Hematopoietic multipotent progenitor cell treated with erythropoietin and hydrocortisone succinate and interleukin-3 and kit ligand, for 17 days (in vitro differentiated cells): ENCODE measurements at places on chromosomes 16 and 17.

DNA sequence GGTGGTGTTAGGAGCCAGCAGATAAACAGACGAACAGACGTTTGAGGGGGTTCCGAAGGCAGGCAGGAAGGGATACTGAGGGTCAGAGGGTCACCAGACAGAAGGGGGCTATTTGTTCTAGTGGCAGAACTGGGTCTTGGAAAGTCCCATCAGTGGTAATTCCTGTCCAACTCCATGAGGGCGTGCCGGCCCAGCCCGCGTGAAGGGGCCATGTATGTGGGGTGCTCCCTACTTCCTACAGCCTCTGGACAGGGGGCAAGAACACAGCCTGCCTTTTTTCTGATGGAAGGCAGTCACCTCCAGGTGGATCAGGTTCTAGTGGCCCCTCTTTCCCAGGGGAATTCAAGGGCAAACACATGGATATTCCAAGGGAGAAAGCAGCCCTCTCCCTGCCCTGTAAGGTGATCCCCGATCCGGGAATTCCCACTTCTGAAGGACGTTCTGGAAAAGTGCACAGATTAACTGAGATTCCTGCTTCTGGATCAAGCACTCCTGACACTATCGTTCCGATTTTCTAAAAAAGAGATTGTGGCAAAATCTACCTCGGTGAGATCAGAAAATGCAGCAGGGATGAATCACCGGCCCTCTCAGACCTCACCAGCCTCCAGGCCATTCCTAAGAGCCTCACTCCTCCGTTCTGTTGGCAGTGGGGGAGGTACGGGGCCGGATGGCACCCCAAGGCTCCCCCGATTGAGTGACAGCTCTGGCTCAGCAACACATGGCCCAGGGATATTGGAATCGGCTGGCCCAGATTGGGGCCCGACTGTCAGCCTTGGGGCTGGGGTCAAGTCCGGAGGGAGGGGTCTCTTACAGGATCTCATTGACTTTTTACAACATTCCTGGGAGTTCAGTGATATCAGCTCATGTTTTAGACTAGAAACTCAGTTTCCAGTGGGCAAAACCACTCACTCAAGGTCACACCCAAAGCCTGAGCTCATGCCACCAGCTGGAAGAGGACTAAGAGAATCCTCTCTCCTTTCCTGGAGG, 12.4 kb downstream of the STX1B start:
- no peak for DNase-seq

GRCh38 chr17:36600465-36600864, 918 bp upstream of the MRM1 start:
- peak; percentile 56 for DNase-seq

GRCh38 chr17:65533056-65533745, 28.2 kb downstream of the AXIN2 start:
- DNase-seq = no peak

GRCh38 chr17:27413315-27413714, 42.9 kb upstream of the KSR1 start:
- no peak for DNase-seq

DNA sequence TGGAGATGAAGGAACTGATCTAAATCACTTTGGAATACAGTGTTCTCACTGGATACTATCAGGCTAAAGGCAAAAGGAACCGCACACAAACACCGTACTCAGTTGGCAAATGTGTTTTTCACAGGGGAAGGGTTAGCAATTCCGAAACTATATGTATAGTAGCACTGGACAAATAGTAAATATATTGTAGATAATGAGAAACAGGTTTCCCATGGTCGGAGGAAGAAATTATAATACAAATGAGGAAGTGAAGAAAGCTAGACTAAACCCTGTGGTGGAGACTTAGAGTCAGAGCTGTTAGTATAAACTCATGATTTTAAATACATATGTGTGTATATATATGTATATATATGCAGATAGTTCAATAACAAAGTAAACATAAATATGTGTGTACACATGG, 414.1 kb upstream of the SALL1 start:
- DNase-seq = no peak

DNA sequence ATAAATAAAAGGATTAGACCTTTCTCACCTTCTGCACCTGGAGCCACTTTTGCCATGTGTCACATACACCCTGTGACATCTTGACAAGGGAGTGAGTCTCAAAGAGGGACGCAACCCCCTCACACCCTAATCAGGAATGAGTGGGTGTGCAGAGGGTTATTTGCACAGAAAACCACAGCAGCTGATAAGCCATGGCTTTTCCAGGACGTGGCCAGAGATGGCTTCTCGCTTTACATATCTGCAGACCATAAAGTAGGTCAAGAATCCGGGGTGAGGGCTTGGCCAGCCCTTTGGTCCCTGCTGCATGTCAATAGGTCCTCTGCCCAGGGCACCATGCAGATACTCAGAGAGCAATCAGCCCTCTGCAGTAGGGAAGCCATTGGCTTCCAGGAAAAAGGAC, 2.4 kb upstream of the CD300LF start:
- no peak for DNase-seq

GRCh38 chr17:13182854-13183253, 165.0 kb upstream of the ELAC2 start:
- no peak for DNase-seq

- DNase-seq = no peak
Measured at GRCh38 chr17:39863918-39864746, at the start of gene IKZF3. IKZF3 (minus strand) TSS chr17:39864312; CDS start chr17:39864126, 186 bp downstream.

- no peak for DNase-seq
Measured at GRCh38 chr17:2685696-2686095, 25.9 kb downstream of the CLUH start.

DNA sequence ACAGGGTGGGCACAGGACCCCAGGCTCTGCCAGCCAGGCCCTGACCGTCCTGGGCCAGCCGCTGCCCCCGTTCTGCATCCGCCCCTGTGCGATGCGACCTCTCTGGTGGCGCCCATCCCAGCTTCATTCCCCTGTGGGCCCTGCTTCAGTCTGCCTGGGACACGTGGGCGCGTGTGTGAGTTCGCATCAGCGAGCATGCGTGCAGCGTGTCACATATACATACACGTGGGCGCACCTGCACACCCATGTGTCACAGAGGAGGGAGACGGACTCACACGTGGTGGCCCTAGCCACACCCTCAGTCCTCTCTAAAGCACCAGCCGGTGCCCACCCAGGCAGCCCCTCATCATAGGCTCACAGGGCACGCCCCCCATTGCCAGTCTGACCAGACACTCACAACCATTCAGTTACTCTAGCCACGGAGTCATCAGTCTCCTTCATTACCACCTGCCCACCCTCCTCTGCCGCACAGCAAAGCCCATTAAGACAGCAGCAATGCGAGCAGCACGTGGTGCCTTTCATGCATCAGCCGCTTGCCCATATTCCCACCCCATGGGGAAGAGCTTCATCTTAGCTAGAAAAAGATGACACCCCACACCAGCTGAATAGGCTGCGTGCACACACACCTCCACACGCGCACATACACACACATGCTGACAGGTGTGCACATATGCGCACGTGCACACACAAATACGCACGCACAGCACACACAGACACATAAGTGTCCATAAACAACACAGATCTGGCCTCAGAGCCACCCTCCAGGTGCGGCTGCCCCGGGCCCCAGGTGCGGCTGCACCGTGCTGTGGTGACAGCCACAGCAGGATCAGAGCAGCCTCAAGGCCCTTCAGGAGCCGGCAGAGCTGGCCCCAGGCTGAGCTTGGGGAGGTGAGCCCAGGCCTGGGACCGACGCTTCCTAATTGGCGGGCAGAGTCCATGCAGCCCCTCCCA, 9.5 kb upstream of the CDH15 start:
- no peak for DNase-seq

DNA sequence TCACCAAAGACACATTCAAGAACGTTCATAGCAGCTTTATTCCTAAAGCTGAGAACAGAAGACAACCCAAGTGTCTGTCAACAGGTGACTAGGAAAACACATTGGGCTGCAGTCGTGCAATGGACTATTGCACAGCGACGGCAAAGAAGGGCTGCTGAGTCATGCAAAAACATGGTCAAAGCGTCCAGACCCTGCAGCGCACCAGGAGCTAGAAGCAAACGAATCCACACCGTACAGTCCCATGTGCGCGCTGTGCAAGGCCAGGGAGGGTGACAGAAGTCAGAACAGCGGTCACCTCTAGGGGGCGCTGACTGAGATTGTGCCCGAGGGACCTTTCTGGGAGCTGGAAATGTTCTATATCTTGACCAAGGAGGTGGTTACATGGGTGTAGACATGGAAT, 266.4 kb downstream of the MAF start:
- DNase-seq = no peak

GRCh38 chr16:30783280-30784109, 3.5 kb downstream of the ZNF629 start:
- DNase-seq = no peak

DNA sequence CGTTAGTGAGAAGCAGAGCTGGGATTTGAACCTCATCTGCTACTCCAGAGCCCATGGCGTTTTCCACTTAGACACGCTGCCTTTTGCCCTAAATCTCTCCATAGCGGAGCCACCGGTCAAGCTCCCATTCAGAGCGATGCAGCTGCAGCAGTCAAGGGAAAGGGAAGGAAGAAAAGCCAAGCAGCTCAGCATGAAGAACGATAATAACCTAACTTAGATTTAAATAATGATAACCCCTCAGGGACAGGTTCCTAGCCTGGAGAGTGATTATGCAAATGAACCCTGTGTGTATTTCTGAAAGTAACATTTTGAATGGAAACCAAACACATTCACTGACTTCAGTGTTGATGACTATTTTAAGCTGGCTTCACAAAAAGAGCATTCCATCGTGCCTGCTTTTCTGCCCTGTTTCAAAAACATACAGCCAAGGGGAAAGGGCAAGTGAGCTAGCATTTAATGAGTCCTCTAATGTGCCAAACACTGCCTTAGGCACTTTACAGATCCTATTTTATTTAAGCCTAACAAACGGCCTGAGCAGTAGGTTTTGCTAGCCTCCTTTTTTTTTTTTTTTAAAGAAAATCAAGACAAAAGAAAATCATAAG, 798.3 kb downstream of the CDH8 start:
- DNase-seq = no peak

GRCh38 chr16:15435216-15435864, 952 bp downstream of the BMERB1 start:
- no peak for DNase-seq

DNA sequence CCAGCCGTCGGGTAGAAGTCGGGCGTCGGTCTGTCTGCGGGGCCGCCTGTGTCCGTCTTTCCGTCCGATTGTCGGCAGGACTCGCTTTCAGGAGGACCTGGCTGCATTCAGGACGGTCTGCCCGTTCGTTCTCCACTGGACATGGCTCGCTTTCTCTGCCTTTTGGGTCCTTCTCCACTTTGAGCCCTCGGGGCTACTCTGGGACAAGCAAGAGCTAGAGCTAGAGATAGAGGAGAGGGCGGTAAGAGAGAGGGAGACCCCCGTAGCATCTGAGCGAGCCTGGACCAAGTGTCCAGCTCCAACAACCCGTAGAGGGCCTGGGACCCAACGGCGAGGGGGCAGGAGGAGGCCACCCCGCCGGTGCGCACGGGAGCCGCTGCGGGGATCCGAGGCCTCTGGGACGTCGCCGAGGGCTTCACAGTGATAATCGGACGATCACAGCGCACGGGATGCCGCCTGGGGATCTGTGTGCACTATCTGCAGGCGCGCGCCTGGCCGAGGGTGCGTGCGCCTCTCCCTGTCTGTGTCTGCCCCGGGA, 4.5 kb downstream of the TBX4 start:
- no peak for DNase-seq

- no peak for DNase-seq
Measured at GRCh38 chr17:32335687-32336086, 6.3 kb downstream of the C17orf75 start.

GRCh38 chr16:24346734-24347133, 90.6 kb downstream of the CACNG3 start:
- no peak for DNase-seq

- DNase-seq = no peak
Measured at GRCh38 chr17:16917671-16918394, 54.1 kb downstream of the TNFRSF13B start.

GRCh38 chr16:69859105-69859989, 91.8 kb upstream of the CLEC18A start:
- peak; percentile 30 for DNase-seq

DNA sequence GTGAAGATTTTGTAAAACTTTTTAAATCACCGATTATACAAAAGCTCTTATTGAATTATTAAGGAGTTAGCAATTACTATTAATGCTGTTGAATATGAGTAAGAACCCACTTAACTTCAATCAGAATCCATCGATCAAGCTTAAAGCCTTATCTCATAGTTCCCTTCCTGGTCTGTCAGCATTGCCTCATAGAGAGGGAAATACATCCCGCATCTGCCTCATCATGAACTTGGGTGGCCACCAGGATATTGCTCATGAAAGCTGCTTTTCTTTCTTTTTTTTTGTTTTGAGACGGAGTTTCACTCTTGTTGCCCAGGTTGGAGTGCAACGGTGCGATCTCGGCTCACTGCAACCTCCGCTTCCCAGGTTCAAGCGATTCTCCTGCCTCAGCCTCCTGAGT, 66.7 kb downstream of the PIGL start:
- DNase-seq = no peak

- no peak for DNase-seq
Measured at GRCh38 chr17:47301161-47301560, 22.6 kb upstream of the EFCAB13 start.

DNA sequence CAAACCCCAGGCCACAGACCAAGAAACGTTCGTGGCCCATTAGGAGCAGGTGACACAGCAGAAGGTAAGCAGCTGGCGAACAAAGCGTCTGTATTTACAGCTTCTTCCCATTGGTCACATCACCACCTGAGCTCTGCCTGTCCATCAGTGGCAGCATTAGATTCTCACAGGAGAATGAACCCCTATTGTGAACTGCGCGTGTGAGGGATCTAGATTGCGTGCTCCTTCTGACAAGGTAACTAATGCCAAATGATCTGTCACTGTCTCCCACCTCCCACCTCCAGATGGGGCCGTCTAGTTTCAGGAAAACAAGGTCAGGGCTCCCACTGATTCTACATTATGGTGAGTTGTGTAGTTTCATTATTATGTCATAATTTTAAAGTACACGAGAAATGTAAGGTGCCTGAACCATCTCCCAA, 186.3 kb downstream of the CPPED1 start:
- DNase-seq = no peak
